ENCODE measurements at places on chromosomes 12 and 14. TPM values are rescaled to one million over a fixed set of nuclear protein-coding genes. Genes with fewer than 3 reads are reported as not detected.

GRCh38 chr14:35229084-35229791, 62.9 kb upstream of the PSMA6 start:
- DNase-seq: no peak

- peak; percentile 69 for DNase-seq
These were observed 392.9 kb downstream of the NOVA1 start for GRCh38 chr14:26204728-26205479.

The STXBP6 gene
- total RNA-seq: 43.5 TPM

DNA sequence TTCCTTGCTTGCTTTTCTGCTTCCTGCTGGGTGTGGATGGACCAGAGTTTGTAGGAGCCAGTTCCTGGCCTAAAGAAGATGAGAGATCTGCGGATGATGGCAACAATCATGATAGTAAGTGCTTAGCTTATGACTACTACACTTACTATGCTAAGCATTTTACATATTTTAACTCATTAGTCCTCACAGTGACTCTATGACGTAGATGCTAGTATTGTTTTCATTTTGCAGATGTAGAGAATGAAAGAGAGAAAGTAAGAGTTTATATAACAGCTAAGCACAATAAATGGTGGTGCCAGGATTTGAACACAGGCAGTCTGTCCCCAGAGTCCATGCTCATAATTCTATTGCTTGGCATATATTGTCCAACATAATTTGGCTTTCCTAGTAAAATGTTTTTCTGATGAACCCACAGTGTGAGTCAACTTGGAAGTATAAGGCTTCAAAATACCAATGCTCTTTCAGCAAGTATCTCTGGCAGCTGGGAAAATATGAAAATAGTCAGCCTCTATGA, 363.2 kb upstream of the DDHD1 start:
- DNase-seq: no peak

DNA sequence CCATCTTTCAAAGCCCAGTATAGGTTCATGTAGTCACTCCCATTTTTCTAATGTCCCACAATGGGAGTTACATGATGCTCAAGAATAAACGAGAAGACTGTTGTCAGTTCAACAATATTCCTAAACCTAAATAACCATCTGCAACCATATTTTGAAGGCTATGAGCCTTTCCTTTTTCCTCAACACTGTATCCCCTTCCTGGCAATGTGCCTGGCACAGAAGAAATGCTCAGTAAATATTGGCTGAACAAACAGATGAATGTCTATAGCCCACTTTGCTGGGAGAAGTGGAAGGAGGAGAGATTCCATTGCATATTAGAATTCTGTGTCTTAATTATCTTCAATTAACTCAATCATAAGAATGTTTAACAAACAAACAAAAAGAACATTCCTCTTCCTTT, 6.1 kb downstream of the ARMH4 start:
- DNase-seq: no peak
